HepG2 (cell line): ENCODE measurements at places on chromosomes 12 and 14.

GRCh38 chr14:64478634-64479250 lies 13.4 kb downstream of the AKAP5 start:
- DNase-seq, result no peak

GRCh38 chr12:108312073-108312659 lies 26.9 kb downstream of the CMKLR1 start:
- DNase-seq, result no peak

DNA sequence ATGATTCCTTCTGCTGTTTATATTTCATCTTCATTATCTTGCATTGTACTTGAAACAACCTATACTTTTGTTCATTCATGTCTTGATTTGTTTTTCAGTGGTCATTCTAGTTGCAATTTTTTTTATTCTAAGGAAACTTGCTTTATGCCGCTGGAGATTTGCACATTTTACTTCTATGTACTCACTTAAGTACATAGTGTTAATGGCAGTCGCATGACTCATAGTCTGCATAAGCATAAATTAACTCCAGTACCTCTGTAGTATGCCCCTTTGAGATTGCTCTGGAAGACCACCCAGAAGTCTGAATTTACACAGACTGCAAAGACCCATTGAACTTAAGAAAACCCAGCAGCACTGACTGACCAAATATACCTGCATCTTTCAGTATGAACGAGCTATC lies 77.0 kb downstream of the MSRB3 start:
- DNase-seq, result no peak

DNA sequence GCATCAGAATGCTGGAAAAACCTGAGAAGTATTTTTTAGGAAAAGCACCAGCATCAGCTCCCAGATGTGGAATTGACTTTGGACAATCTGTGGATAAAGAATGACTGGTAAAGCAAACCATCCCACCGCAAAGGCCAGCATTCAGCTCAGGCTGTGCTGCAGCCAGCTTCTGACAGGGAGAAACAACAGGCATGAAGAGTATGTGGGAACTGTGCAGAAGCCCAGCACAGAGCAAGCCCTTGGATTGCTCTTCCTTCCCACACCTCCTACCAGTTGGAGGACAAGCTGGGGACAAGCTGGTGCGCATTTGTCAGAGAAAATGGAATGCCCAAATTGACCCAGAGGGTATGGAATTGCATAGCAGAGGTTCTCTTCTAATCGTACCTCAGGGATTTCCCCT lies 228.1 kb downstream of the ANO2 start:
- DNase-seq, result no peak
